ENCODE measurements at places on chromosomes 2 and 18.

DNA sequence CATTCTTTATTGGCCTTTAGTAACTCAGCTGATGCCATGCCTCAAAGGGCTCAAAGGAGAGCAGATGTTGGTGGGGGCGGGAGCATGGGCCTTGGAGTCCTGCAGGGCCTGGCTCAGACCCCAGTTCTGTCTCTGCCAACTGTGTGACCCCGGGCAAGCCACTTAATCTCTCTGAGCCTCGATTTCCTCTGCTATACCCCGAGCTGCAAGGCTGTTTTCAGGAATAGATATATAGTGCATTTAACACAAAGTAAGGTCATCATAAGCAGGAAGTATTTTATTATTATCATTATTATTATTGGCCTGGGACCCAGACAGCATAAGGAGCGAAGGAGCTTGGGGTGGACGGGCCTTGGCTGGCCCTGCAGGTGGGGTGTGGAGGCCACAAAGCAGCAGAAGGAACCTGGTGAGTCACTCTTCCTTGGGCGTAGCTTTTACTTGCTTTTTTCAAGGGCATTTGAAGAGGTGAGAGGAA lies 162.7 kb downstream of the INHBB start:
- no peak for DNase-seq

- no peak for DNase-seq
These were observed 26.8 kb downstream of the FAM110C start for GRCh38 chr2:19505-19904.

DNA sequence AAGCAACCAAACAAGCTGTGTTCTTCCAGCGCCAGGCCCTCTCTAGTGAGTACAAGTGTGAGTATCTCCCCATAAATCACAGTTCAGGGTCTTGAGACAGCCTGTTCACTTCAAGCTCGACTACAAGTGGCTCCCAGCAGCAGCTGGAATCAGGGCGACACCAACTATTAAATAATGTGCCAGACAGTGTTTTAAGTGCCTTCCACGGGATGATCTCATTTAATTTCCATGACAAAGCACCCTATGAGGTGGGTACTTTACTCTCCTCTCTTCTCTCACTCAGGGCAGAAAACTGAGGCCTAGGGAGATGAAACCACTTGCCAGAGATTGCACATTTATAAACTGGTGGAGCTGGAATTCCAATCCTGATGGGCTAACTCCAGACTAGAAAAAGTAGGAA lies 2.6 kb upstream of the FAM136A start:
- DNase-seq: peak; percentile 72

GRCh38 chr2:101307950-101308431 lies 510 bp downstream of the RNF149 start:
- DNase-seq: no peak

- no peak for DNase-seq
These were observed 167.9 kb downstream of the MGAT5 start for GRCh38 chr2:134421556-134422328.

DNA sequence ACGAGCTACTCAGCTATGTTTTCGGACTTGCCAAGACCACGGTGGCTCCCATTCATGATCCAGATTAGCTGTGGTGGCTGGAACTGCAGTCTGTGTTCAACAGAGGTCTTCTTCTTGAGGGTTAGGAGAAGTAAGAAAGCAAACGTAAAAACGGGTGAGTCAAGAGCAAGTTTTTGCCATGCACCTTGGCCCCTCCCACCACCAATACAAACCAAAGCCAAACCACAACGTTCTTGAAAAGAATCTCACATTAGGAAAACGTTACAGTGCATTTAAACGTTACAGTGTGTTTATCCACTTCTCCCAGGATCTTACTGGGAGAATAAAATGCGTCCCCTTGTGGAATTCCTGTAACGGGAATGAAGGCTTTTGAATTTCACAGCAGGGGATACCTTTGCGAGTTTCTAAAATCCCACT lies 725 bp downstream of the FBXO48 start:
- DNase-seq: no peak

DNA sequence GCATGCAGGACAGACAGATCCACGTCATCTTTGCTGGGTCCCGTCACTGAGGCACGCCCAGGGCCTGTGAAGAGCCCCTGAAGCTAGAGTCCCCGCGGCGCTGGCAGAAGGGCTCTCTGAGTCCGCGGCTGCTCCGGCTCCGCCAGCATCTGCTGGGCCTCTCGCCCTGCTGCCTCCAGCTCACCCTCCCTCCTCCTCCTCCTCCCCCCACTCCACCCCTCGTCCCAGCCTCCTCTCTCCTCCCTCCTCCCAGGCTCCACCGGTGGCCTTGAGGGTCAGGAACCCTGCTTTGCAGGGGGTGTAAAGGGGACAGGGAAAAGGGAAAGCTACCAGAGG lies at the start of gene TNS1:
Gene TNS1 (minus strand): TSS at position 151 of the 336 bp plus-strand sequence. CDS start 123 bp downstream, at position 28.
- DNase-seq: no peak

Data from DMS153 (cell line).